ENCODE measurements at places on chromosomes 11 and 22. TPM values are rescaled to one million over a fixed set of nuclear protein-coding genes. Genes with fewer than 3 reads are reported as not detected.
A peak's percentile ranks its signal among the peaks of the same experiment; 100 is the strongest.

DNA sequence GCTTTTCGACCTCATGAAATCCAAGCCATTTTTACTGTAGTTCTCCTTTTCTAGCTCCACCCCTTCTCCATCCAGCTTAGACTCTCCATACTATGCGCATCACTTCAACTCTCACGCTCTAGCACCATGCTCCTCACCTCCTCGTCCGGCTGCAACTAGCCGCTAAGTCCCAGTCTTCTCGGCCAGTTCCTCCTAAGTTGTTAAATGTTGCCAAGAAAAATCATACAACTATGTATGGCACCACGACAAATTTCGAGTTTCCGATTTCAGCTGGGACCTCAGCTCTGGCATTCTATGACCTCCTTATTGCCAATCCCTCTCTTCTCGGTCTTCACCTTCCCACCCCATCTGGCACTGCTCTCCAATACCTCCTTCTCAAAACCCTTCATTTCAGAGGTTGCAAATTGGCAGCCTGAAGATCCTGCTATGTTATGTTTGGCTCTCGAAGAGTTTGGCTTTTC is 1.0 kb downstream of the ZNF70 start:
- DNase-seq = peak; percentile 92

- DNase-seq = no peak
These were observed 116.1 kb downstream of the FEZ1 start for GRCh38 chr11:125379981-125380380.

DNA sequence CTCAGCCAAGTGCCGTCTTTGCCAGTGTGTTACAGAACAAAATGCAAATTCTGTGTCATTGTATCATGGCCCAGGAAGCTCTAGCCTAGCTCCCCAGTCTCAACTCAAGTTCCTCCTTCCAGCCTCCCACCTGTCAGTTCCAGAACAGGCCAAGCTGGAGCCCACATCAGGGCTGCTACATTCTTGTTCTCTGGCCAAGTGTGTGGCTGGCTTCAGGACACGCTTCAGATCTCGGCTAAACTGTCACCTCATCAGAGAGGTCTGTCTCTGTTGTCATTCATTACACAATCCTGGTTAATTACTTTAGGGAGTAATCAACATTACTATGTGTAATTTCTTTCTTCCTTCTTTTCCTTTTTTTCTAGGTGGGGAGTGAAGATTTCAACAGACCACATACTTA is 347.0 kb upstream of the SYN3 start:
- no peak for DNase-seq

GRCh38 chr11:6542727-6543126 is 45.6 kb downstream of the DNHD1 start:
- DNase-seq = no peak

DNA sequence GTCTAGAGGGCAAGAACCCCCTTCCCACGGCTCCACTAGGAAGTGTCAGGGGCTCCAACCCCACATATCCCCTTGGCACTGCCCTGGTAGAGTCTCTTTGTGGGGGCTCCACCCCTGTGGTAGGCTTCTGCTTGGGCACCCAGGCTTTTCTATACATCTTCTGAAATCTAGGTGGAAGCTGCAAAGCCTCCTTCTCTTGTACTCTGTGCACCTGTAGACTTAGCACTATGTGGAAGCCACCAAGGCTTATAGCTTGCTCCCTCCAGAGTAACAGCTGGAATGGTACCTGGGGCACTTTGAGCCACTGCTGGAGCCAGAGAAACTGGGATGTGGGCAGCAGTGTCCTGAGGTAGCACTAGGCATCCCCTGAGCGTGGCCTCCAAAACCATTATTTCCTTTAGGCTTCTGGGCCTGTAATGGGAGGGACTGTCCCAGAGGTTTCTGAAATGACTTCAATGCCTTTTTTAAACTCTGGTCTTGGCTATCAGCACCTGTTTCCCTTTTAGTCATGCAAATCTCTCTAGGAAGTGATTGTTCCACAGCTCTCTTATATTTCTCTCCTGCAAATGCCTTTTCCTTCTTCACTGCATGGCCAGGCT is 68.4 kb downstream of the TRAF6 start:
- DNase-seq = no peak

GRCh38 chr11:114060392-114061047 is 1.0 kb downstream of the ZBTB16 start:
- peak; percentile 48 for DNase-seq

DNA sequence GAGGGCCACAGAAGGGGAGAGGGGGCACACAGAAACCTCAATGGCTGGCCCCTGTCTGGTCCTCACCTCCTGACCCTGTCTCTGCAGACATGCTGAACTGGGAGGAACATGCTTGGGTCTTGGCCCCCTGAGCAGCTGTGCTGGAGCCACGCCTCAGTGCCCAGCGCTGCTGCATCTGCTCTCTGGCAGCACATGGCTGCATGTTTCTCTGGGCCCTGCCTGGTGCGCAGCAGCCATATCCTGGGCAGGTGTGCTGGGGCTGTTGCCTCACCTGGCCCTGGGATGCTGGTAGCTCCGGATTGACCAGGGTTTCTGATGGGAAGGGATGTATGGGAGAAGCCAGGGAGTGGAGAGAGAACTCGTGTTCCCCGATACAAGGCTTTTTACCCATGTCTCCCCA is 248.0 kb downstream of the ST3GAL4 start:
- no peak for DNase-seq

GRCh38 chr11:112613051-112613972 is 347.9 kb upstream of the NCAM1 start:
- peak; percentile 92 for DNase-seq

- DNase-seq = no peak
These were observed 163.7 kb downstream of the LARGE1 start for GRCh38 chr22:33756508-33756949.

DNA sequence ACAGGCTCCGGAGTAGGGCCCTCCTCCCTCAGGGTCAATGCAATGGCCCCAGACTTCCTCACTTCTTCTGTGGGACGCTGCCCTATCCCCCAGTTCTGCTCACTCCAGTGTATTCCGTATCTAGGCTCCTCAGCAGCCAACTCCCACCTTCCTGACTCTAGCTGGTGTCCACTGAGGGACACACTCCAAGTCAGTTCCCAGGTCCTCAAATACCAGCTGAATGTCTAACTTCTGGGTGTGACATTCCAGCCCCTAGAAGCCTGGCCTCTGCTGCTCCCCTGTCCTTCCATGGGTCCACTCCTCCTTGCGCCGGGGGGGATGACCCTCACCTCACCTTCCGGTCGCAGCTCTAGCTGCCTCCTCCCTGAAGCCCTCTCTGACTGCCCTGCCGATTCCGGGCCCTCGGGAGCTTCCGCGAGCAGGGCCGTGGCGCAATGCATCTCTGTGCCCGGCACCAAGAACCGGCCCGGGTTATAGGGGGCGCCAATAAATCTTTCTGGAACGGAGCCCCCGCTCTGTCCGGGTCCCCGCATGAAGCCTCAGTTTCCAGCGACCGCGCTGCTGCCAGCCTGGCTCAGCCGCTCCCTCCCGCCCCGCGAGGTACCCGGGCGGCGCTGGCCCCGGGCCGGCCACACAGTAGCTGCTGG is 15.4 kb downstream of the BAD start:
- DNase-seq = peak; percentile 90

DNA sequence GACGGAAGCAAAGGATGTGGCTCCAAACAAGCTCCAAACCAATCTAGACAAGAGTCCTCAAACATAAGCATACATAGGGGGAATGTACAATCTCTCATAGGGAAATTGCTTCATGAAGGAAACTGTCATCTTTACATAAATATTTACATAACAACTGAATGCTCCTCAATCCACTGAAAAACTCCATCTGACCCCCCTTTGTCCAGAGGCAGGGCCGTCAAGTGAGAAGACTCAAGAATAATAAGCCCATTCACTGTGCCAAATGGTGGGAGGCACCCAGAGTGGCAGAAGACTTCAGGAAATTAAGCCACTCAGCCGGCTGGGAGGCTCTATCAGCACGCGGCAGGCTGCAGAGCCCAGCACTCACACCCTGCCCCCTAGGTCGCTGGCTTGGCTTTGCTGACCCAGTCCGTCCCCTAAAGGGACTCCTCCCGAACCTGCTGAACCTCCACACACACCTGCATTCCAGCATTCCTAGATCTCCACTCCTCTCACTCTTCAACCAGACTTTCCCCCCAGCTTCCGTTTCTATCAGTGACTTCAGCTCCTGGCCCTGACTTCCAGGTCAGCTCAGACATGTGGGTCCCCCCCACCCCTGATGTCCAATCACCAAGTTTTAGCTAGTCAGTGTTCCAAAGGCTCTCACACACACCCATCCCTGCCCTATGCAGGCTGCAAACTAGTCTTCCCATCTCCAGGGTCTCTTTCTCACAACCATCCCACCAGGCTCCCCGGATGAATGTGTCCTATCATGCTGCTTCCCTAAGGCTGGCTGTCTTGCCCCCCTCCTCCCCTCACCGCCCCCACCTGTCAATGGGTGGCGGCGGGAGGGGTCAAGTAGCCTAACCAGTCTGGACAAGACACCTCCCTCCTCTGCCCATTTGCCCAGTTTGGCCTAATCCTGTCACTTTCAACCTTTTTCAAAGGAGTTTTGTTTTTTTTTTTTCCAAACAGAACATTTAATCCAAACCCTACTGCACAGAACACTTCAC is 11.3 kb downstream of the VPS37C start:
- DNase-seq = peak; percentile 66

DNA sequence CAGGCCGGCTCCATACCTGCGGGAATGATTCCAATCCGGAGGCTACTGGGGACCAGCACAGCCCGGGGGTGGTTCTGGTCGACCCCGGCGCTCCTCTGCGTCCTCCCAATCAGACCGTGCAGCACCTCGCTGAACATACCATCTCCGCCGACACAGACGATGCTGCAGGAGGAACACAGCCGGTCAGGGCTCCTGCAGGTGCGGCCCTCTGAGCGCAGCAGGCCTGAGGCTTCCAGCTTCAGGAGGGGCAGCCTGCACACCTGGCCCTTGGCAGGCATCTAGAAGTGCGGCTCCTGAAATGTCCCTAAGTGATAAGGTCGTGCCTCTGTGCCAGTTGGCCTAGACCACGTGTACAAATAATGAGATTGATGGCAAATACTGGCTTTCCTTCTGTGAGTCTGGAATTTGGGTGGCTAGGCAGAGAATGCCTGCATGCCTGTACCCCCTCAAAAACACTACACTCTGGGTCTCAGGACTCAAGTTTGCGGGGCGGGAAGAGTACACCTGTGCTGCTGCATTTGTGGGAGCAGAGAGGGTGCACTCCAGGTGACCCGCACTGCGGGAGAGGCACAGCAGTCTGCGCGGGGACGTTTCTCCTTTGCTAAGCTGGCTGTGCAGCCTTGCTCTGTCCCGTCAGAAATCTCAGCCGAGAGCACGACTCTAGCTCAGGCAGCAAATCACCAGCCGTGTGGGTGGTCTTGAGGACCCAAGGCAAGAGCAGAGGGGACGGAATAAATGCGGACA is 30.1 kb downstream of the CERK start:
- peak; percentile 73 for DNase-seq

DNA sequence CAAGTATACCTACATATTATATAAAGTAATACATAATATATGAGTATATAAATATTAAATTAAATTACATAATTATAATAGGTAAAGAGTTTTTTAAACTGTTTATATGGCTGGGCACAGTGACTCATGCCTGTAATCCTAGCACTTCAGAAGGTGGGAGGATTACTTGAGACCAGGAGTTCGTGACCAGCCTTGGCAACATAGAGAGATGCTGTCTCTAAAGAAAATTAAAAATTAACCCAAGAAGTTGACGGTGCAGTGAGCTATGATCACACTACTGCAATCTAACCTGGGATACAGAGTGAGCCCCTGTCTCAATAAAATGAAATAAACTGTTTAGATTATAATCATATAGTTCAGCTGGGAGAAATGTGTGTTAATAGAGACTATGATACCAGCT is 363.0 kb downstream of the DDX10 start:
- DNase-seq = no peak

SYT8 gene
- total RNA-seq = 0.59 TPM

ACCS gene
- total RNA-seq = 21.0 TPM

RFPL3 gene
- not detected for total RNA-seq

KCNE3 gene
- 1.8 TPM for total RNA-seq

MOGAT2 gene
- total RNA-seq = not detected

All from osteoblast (primary cell).